ENCODE measurements at places on chromosomes 1 and 21.

GRCh38 chr1:171869097-171869496 is 27.8 kb downstream of the DNM3 start:
- no peak overlapping the region for H3K4me3 ChIP-seq
- H3K27me3 ChIP-seq = peaks cover 37% of the 10 kb centered on the region
- no peak for DNase-seq
- H3K27ac ChIP-seq = no peak overlapping the region

GRCh38 chr1:27970401-27970800 is 10.6 kb downstream of the XKR8 start:
- H3K27ac ChIP-seq = no peak overlapping the region
- peaks cover 22% of the 10 kb centered on the region for H3K4me1 ChIP-seq
- no peak for DNase-seq
- peaks cover 28% of the 10 kb centered on the region for H3K36me3 ChIP-seq
- no peak overlapping the region for H3K4me3 ChIP-seq
- H3K27me3 ChIP-seq = no peaks in the 10 kb centered on the region

GRCh38 chr21:28598214-28598613 is 394.5 kb downstream of the LTN1 start:
- no peaks in the 10 kb centered on the region for H3K27me3 ChIP-seq
- peaks cover 5% of the 10 kb centered on the region for H3K36me3 ChIP-seq
- H3K4me3 ChIP-seq = no peak overlapping the region
- no peaks in the 10 kb centered on the region for H3K4me1 ChIP-seq

DNA sequence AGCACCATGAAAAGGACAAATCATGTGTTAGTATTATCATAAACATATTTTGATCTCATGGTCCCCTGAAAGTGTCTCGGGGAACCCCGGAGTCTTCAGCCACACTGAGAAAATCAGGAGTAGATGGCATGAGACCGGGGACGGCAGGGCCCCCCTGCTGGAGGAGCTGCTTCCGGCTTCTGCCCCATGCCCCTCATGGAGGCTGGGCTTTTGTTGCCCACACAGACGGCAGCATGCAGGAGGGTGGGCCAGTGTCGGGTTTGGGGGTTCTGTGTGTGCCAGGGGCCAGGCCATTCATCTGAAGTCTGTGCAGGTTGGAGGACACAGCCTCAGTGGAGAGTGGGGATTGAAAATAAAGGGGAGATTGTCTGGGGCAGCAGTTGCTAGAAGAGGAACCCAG is 75.1 kb upstream of the CD34 start:
- H3K27me3 ChIP-seq = peaks cover 14% of the 10 kb centered on the region
- no peak for DNase-seq
- no peaks in the 10 kb centered on the region for H3K4me1 ChIP-seq
- no peak overlapping the region for H3K27ac ChIP-seq
- H3K36me3 ChIP-seq = no peaks in the 10 kb centered on the region
- no peak overlapping the region for H3K4me3 ChIP-seq

DNA sequence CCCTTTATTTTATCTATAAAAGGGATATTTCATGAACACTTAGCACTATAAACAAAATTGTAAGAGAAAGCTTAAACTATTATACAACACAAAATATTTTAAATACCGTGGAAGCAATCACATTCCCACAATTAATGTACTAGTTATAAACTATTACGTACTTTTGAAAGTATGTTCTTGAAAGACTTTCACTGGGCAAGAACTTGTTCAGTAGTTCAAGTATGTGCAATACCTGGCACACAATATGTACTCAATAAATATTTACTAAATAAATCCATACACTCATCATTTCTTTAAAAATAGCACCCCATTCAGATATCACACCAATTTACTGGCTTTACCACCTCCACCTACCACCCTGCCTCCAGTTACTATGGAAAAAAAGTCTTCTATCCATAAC is 12.6 kb upstream of the FMO2 start:
- no peak overlapping the region for H3K27ac ChIP-seq
- no peaks in the 10 kb centered on the region for H3K4me1 ChIP-seq
- no peaks in the 10 kb centered on the region for H3K36me3 ChIP-seq
- H3K4me3 ChIP-seq = no peak overlapping the region
- no peaks in the 10 kb centered on the region for H3K27me3 ChIP-seq

GRCh38 chr1:154304664-154305337 is 16.1 kb upstream of the AQP10 start:
- H3K4me3 ChIP-seq = no peak overlapping the region
- no peaks in the 10 kb centered on the region for H3K36me3 ChIP-seq
- no peaks in the 10 kb centered on the region for H3K27me3 ChIP-seq
- DNase-seq = peak; percentile 59
- H3K27ac ChIP-seq = no peak overlapping the region
- H3K4me1 ChIP-seq = peaks cover 13% of the 10 kb centered on the region

DNA sequence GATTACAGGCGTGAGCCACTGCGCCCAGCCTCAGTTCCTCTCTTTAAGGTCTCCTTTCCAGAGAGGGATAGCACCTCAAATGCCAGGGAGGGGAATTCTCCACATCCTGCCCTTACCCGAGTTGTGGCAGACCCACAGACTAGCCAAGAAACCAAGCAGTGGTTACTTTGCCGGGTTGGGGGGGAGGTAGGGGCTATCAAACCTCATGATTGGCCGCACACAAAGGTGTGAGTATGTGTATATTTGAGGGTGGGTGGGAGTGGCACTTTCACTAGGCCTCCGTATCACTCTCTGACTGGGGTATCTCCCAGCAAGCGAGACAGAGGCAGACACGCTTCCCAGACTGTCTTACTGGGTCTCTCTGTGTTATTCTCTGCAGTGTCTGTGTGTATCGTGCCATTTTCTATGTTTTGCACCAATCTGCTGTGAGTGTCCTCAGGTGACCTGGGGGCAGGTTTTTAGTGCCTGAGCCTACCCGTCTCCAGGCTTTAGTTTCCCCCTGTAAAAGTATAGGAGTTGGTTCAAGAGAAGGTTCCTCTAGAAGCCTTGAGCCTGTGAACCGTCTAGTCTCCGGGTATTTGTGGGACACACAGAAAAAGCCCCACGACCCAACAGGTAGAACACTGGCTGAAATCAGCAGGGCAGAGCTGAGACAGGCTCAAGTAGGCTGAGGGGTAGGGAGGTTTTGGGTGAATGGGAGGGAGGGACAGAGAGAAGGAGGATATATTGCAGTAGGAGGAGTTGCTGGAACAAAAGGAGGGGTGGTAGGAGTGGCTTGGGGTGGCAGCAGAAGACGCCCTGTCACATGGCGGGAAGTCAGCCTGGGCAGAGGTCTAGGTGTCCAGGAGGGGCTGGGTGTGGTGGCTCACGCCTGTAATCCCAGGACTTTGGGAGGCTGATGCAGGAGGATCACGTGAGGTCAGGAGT is 10.3 kb downstream of the LMNA start:
- H3K27me3 ChIP-seq = no peaks in the 10 kb centered on the region
- peak overlapping the region; percentile 86 for H3K27ac ChIP-seq
- H3K36me3 ChIP-seq = peaks cover 2% of the 10 kb centered on the region
- H3K4me1 ChIP-seq = peaks cover 76% of the 10 kb centered on the region

DNA sequence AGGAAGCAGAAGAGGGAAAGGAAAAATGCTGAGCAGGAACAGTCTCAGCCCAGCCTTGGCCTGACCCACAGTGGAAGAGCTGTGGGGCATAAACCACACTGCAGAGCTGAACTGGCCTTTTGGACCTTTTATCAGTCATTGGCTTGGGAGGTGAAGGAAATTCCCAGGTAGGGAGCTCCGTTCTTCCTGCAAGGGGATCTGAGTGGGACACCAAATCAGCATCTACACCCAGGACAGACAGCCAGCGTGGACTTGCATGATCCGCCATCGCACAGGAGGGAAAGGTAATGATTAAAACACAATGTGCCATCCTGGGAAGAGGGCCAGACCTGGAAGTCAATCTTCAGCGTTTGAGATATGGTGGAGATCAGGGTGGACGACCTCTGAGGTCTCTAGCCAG is 1.2 kb upstream of the MTFR1L start:
- H3K36me3 ChIP-seq = peaks cover 7% of the 10 kb centered on the region
- no peak for DNase-seq
- H3K4me1 ChIP-seq = peaks cover 28% of the 10 kb centered on the region
- peak overlapping the region; percentile 14 for H3K27ac ChIP-seq
- H3K4me3 ChIP-seq = peak overlapping the region; percentile 96
- H3K27me3 ChIP-seq = no peaks in the 10 kb centered on the region

DNA sequence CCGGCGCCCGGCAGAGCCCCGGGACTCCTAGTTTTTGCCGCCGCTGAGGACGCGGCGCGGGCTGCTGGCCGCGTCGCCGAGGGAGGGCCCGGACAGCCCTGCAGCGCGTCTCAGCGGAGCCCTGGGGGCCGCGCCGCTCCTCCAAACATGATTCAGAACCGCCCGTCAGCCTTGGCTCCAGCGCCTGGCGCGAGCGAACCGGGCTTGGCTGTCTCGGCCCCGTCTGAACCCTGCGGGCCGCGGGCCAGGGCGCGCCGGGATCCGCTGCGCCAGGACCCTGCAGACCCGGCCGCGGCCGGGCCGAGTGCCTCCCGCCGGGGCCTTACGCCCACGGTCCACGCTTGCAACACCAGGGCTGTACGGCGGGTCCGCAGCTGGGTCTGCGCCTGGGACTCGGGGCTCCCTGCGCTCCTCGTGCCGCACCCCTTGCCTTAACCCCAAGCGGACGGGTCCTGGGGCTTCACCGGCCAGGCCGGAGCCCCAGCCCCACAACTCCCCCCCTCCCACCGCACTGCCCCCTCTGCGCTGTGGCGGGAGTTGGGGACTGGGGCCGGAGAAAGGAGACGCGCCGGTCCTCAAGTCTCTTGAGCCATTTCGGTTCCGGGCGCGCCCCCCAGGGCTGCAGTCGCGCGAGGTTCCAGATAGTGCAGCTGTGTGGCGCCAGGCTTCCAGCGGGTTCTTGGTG is 48.4 kb upstream of the CD34 start:
- H3K4me1 ChIP-seq = peaks cover 9% of the 10 kb centered on the region
- peaks cover 69% of the 10 kb centered on the region for H3K27me3 ChIP-seq
- no peaks in the 10 kb centered on the region for H3K36me3 ChIP-seq
- DNase-seq = peak; percentile 15
- peak overlapping the region; percentile 58 for H3K4me3 ChIP-seq
- H3K27ac ChIP-seq = no peak overlapping the region

DNA sequence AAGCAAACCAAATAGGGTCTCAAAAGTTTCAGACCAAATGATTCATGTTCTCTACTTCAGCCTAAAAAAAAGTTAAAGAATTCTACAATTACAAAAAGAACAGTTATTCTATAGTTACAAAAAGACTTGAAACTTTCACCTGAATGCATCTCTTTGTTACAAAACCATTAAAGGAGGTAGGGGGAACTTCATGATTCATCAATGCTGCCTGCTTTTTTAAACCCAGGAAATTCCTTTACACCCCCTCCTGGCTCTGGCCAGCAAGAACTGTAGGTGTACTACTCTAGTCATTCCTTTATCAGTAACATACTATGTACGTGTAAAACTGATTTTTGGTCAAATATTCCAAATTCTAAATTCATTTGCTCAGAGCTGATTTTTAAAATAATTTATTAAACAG is 5.0 kb downstream of the FAF1 start:
- H3K4me1 ChIP-seq = peaks cover 12% of the 10 kb centered on the region
- peaks cover 3% of the 10 kb centered on the region for H3K36me3 ChIP-seq
- no peak for DNase-seq
- no peak overlapping the region for H3K27ac ChIP-seq
- H3K4me3 ChIP-seq = no peak overlapping the region
- H3K27me3 ChIP-seq = no peaks in the 10 kb centered on the region

- no peak for DNase-seq
- no peaks in the 10 kb centered on the region for H3K27me3 ChIP-seq
- no peak overlapping the region for H3K27ac ChIP-seq
- no peaks in the 10 kb centered on the region for H3K36me3 ChIP-seq
- H3K4me3 ChIP-seq = no peak overlapping the region
Observed at GRCh38 chr21:43207043-43207315, 38.2 kb downstream of the CRYAA start.

DNA sequence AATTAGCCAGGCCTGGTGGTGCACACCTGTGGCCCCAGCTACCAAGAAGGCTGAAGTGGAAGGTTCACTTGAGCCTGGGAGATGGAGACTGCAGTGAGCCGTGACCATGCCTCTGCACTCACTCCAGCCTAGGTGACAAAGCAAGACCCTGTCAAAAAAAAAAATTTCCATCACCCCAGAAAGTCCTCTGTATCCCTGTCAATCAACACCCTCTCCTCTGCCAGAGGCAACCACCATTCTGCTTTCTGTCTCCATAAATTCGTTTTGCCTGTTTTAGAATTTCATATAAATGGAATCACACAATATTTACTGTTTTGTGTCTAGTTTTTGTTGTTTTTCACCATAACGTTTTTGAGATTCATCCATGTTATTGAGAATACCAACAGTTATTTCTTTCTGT is 141.6 kb upstream of the SLC45A1 start:
- no peak for DNase-seq
- H3K27me3 ChIP-seq = no peaks in the 10 kb centered on the region
- H3K4me1 ChIP-seq = no peaks in the 10 kb centered on the region
- peaks cover 11% of the 10 kb centered on the region for H3K36me3 ChIP-seq
- no peak overlapping the region for H3K4me3 ChIP-seq
- no peak overlapping the region for H3K27ac ChIP-seq

- H3K4me3 ChIP-seq = no peak overlapping the region
- H3K36me3 ChIP-seq = no peaks in the 10 kb centered on the region
- DNase-seq = no peak
- peaks cover 3% of the 10 kb centered on the region for H3K4me1 ChIP-seq
Observed at GRCh38 chr1:27015260-27015659, 2.6 kb upstream of the TENT5B start.

DNA sequence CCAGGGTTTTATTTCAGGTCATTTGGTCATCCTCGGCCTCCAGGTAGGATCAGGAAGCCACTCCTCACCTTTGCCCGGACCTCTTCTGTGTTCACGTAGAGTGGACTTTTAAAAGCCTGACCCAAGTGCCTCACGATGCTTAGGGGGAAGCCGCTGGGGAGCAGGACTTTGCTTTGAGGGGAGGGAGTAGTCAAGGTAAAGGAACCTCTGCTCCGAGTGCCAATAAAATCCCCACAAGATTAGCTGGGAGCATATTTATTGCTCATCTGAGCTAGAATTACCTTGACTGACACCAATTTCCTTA is 603 bp upstream of the DHRS3 start:
- peak overlapping the region; percentile 97 for H3K27ac ChIP-seq
- H3K36me3 ChIP-seq = peaks cover 12% of the 10 kb centered on the region
- DNase-seq = no peak
- H3K4me1 ChIP-seq = peaks cover 52% of the 10 kb centered on the region

DNA sequence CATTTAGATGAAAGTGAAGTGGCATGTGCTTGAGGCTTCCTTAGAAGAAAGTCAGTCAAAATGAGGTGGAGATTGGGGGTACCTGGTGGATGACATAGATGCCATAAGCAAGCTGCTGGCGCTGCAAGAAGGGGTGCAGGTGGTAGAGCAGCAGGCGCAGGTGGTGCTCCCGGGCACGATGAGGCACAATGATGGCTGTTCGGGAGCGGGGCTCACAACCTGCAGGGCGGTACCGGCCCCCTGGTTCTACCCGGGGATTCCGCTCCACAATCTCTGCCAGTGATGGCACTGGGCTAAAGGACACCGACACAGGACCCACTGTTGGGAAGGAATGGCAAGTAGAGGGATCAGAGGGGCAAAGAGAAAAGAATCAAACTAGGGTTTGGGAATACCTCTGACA is 2.4 kb downstream of the B4GALT3 start:
- peaks cover 29% of the 10 kb centered on the region for H3K4me1 ChIP-seq
- peak overlapping the region; percentile 100 for H3K27ac ChIP-seq
- H3K36me3 ChIP-seq = peaks cover 54% of the 10 kb centered on the region
- peak overlapping the region; percentile 32 for H3K4me3 ChIP-seq
- DNase-seq = no peak

Data from T-helper 2 cell treated with Interferon-gamma antibody and Interleukin-4, amounts not matched to agents 5 μg/mL and 100 μg/mL, for 36 hours (primary cell).